GOT3 (cell line): ENCODE measurements at places on chromosomes 4 and X.

GRCh38 chr4:109721033-109721432, 8.8 kb downstream of the PLA2G12A start:
- no peak for DNase-seq

DNA sequence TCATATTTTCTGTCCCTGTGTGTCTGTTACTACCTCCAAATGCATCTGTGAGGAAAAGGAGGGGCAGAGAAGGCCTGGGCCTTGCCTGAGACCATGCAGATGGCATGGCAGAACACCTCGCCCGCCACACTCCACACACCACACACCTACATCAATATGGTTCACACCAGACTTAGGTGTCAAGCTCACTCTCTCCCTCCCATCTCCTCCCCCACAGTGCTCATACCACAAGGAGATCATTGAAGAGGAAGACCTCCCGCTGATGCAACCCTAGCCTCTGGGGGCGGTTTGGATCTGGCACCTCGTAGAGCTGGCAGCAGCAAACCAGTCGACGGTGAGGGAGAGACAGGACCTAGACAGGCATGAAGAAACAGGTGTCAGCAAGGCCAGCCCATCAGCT, 16.6 kb upstream of the KDM5C start:
- DNase-seq, result no peak

- no peak for DNase-seq
Measured at GRCh38 chr4:181676546-181676945, 566.7 kb upstream of the TENM3 start.

DNA sequence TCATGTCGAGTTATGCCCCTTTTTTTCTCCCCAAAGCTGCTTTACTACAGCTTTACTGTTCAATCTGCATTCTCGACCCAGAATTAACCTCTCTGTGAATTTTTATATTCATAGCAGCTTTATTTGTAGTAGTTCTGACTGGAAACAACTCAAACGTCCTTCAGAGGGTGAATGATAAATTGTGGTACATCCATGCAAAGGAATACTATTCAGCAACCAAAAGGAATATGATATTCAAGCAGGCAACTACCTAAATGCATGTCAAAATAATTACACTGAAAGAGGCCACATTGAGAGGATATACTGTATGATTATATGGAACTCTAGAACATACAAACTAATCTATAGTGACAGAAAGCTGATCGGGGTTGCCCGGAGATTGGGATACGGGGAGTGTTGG, 20.0 kb upstream of the MECP2 start:
- no peak for DNase-seq
